ENCODE measurements at places on chromosomes 11 and 22.

DNA sequence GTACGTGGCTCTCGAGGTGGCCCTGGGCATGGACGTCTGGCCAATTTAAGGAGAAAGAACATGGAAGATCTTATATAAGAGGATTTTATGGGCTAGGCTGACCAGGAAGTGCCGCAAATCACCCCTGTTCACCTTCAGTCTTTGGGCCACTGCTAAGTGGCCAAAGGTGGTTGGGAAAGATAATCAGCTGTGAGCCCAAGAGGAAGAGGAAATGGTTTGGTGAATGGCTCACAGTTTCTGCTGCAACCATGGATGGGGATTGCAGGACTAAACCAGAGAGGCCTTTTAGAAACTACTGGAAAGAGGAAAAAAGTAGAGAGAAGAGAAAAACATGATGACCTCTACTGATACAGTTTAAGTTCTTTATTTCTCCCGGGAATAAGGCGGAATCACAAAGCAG is 96.0 kb upstream of the ARHGAP20 start:
- DNase-seq = no peak

DNA sequence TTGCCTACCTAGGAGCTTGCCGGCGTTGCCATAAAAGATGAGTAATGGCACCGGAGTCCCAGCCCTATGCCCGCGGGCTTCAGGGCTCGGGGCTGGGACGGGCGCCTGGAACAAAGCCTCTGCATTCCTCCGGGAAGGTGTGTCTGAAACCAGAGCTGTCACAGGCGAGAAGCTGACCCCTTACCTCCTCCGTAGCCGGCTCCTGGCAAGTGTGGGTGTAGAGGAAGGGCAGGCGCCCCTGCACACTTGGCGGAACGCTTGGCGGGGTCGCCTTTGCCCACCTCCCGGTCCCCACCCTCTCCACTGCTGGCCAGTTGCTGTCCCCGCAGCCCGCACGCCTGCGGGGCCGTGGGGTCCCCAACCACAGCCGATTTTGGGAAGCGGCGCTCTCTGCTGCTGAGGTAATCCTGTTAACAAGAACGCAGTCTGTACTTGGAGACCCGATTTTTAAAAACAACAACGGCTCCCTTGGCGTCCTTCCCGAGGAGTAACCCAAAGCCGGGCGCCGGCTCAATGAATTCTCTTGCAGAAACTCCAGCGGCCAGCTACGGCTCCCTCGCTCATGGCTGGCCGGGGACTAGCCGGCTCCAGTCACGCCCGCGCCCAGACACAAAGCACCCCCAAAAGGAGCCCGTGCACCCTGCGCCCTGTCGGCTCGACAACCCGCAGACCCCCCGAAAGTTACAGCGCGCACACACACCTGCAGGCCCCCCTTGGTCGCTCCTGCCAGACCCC is 89.2 kb downstream of the PLEKHA7 start:
- peak; percentile 93 for DNase-seq

GRCh38 chr11:130465263-130465662 is 16.8 kb downstream of the ADAMTS15 start:
- DNase-seq = no peak

GRCh38 chr11:1887451-1888346 is 4.0 kb downstream of the PRR33 start:
- no peak for DNase-seq

DNA sequence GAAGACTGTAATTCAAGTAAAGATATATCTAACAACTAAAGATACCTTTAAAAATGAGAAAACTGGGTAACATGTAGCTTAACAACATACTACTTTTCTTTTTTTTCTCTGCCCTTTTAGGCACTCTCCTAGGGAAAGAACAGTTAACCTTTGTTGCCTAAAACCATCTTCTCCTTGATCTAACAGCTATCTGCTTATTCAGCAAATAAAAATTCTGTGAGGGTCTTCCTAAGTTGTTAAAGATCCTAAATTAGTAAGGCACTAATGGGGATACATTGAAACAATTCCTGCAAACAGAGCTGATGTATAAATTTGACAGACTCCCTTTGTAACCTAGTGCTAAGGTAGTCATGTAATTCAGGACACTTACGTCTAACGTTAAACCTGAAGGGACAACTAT is 39.1 kb downstream of the MTMR2 start:
- DNase-seq = no peak

DNA sequence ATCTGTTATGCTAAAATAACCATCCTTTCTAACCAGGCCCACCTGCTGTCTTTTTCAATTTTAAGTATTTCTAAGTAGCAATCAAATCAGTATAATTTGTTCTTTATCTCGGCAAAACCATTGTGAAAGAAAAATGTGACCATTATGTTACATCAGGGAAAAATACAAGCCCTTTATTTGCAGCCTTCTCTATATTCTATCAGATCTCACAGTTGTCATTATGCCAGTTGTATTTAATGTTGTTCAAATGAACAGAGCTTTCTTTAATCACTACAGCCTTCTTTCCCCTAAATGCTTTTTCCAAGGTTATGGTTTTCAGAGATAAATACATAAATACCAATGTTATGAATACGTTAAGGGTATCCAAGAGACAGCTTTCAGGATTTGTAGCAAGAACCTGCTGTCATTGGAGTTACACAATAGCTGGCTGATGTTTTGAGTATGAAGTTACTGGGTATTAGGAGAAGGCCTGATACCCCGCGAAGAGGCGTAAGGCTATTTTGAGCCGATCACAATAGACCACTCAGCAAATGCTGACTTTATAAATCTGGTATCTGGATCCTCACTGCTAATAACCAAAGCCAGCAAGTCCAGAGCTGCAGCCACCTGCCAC is 406.3 kb downstream of the CADM1 start:
- DNase-seq = no peak

GRCh38 chr22:47391169-47392053 is 629.0 kb downstream of the TBC1D22A start:
- no peak for DNase-seq

DNA sequence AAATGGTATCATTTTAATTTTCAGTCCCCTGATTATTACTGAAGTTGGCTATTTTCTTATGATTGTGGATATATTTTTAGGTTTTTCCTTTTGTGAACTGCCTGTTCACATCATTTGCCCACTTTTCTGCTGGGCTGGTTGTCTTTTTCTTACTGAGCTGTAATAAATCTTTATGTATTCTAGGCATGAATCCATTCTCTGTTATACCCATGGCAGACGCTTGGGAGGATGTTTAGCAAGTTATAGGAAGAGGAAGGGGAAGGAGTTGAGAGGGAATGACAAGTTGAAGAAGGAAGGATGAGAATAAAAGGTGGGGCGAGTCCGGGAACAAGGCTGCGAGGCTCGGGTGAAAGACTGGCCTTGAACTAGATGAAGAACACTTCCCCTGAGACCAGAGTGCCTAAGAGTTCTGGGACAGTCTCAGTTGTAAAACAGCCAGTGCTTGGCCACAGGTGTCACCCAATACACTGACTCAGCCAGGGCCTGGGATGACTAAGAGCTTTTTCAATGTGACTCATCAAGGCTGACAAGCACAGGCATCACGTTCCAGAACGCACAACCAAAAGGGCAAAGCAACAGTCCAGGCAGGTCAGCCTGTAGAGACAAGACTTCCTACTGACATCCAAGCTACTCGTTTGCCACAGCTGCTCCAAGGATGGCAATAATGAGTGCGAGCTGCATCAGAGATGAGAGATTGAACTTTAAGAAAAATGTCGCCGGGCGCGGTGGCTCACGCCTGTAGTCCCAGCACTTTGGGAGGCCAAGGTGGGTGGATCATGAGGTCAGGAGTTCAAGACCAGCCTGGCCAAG is 35.2 kb downstream of the LRFN4 start:
- peak; percentile 80 for DNase-seq

DNA sequence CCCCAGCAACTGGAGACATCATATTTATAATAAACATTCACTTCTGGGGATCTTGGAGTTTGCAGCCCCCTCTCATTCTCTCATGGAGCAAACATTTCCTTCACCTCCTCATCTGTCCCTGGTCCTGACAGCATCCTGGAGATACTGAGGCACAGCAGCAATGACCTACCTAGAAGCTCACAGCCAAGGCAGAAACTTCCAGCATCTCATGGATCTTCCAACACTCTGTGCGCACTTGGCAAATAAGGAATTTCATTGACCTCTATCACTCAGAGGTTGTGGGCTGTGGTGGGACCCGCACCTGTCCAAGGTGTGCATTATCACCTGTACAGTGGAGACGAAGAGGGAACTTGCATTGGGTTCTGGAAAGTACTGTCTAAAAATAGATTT is 109.8 kb downstream of the GGTLC2 start:
- no peak for DNase-seq

DNA sequence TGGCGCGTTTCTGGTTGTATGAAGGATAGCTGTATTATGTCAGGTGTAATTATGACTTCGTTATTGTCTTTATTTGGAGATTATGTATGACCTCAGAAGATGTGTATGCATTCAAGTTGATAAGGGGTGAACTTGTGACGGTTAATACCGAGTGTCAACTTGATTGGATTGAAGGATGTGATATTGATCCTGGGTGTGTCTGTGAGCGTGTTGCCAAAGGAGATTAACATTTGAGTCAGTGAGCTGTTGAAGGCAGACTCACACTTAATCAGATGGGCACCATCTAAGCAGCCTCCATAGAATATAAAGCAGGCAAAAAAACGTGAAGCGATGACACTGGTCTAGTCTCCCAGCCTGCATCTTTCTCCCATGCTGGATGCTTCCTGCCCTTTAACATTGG is 15.3 kb upstream of the CD82 start:
- DNase-seq = no peak

- no peak for DNase-seq
Measured at GRCh38 chr11:98090861-98091505, 929.8 kb upstream of the CNTN5 start.

DNA sequence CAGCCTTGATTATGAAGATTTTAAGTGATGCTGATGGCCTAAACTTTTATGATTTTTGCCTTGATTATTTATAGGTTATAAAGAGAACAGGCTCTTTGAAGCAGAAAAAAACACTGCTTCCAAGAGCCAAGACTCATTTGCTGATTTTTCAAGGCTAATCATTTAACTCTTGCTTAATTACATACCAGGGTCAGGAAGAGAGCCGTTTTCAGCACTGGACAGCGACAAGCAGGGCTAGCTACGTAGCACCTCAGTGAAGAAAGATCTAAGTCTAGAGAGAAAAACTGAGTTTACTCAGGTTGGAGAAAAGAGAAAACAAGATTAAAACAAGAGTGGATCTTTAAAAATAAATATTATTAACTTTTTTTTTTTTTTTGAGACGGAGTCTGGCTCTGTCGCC is 615.4 kb upstream of the B3GAT1 start:
- no peak for DNase-seq

DNA sequence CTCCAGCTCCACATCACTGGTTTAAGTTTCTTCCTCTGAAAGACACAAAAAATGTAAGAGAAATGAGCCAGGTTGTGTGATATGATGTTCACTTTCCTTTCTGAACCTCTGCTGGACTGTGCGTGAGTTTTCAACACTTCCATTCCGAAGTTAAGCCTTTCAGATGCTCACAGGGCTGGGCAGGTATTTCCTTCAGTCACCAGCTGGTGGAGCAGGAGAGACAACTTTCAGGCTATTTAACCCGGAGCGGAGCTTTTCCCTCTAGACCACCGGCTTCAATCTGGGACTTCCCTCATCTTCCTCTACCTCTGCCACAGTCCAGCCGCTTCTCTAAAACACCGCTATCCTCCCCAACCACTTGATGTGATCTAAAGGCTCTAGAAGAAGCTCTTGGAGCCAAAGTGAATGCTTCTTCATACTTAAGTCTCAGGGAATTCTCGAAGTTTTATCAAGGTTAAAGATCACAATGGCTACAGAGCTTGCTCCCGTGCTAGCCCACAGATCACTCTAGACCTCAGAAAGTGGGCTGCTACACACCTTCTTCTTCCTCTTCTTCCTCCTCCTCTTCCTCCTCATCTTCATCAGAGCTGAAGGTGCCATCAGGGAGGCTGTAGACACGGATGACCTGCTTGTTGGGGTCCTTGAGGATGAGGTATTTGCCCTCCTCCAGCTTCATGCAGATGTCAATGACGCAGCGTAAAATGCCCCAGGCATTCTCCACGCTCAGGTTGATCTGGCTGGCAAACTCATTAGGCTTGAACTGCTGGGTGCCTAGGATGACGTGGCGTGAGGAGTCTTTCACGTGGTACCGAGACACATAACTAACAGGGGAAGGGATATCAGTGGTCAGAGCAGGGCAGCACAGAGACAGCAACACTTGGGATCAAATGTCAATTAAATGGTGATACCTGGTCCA is 4.4 kb upstream of the FOXRED2 start:
- DNase-seq = peak; percentile 46

GRCh38 chr11:44488165-44488965 is 77.1 kb upstream of the CD82 start:
- DNase-seq = no peak

DNA sequence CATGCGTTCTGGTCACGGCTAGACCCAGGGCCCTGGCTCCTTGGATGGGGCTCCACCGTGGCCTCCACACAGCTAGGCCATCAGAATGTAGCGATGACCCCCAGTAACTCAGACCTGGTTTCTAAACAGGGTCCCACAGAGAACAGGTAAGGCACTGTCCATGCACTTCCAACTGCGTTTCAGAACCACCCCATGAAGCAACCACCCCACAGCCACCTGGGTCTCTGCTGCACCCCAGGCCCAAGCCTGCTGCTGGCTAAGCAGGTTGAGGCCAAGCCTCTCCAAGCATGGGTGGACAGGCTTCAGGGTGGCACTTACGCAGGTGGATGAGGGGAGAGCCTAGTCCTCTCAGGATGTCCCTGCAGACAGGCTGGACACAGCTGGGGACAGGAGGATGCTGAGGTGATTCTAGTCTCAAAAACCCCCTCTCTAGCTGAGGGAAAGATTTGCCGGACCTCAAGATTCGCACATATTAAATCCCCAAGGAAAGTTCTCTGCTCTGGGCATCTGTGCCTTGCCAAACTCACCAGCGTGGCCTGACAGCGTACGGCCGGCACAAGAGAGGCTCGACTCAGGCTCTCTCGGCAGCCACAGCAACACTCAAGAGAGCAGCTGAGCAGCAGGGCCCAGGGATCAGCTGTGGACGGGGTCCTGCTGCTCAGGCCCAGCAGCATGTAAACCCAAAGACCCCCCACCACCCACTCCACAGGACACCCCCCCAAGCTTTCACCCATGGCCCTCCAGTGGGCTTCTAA is 141.6 kb downstream of the CRYBB2 start:
- no peak for DNase-seq

- no peak for DNase-seq
Measured at GRCh38 chr22:38638728-38639127, 17.5 kb downstream of the FAM227A start.

All from Calu3 (cell line).